NCI-H1417 treated with DMSO at 0.1 percent for 48 hours (cell line): ENCODE measurements at places on chromosomes 11 and 22.

- no peak for DNase-seq
Measured at GRCh38 chr11:48184452-48184851, 32.2 kb upstream of the OR4B1 start.

- no peak for DNase-seq
Measured at GRCh38 chr11:70740488-70740851, 342.1 kb downstream of the CTTN start.

DNA sequence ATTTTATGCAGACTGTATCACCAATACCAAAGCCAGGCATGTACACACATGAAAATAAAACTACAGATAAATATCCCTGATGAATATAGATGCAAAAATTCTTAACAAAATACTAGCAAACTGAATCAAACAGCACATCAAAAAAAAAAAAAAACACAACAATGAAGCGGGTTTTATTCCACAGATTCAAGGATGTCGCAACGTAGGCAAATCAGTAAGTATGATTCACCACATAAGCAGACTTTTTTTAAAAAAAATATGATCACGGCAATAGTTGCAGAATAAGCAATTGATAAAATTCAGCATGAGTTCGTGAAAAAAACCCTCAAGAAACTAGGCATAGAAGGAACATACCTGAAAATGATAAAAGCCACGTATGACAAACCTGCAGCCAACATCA lies 21.3 kb downstream of the OR51F1 start:
- no peak for DNase-seq

DNA sequence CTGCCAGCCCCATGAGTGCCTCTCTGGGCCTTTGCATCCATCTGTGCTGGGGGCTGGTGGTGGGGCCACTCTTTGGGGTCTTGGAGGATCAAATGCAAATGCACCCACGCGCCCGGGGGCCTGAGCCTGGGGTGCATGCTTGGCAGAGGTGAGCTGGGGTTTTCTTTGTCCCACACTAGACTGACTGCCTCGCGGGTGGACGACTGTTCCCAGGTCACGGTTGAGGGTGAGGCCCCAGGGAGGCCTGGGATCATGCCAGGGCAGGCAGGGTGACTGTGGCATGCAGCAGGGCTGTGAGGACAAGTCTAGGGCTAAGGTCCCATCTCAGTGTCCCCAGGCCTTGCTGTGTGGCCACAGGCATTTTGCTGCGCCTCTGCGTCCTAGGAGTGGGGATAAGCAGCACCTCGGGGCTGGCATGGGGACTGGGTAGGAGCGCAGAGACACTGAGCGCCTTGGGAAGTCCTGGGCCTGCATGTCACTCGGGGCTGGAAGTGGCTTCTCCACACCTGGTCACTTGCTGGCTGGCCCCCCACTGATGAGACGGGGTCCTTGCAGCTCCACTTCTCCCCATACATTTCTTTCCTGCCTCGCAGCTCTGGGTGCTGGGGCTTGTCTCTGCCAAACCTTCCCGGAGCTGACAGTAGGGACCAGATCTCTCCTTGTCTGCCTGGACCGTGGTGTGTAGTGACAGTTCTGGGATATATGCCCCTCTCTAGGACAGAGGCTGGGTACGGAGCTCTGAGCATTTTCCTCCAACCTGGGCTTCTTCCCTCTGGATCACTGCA lies 133.1 kb downstream of the CTTN start:
- DNase-seq, result no peak

GRCh38 chr11:61715867-61716266 lies 35.7 kb downstream of the DAGLA start:
- DNase-seq, result no peak

DNA sequence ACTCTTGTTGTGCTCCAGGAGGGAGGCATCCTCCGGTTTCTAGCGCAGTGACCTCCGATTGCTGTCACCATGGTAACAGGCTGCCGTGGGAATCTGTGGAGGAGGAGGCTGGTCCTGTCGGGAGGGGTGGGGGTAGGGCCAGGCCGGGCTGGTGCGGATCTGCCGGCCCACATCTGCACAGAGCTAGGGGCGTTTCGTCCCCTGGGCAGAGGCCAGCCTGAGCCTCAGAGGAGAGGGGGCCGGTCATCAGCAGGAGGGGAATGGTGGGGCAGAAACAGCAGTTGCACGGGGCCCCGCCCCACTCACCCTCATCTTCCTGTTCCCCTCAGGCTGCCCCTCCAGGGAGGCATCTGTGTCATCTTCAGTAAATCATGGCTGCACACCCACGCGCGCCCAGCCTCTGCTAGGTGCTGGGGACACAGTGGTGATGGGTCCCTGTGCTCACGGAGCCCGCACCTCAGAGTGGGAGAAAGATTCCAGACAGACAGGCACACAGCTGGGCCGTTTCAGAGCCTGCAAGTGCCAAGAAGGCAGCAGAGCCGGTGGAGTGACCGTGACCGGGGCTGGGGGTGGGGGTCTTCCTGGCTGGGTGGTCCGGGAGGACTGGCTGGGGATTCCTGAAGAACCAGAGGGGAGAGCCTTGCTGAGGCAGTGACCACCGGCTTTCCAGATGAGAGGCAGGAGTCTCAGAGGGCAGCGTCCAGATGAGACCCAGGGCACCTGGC lies 120.5 kb downstream of the CACNA1I start:
- no peak for DNase-seq

GRCh38 chr22:38204784-38205183 lies 3.0 kb downstream of the MAFF start:
- DNase-seq, result no peak

GRCh38 chr11:84193706-84194105 lies 907.5 kb upstream of the CCDC90B start:
- DNase-seq, result no peak

- no peak for DNase-seq
Measured at GRCh38 chr11:35943713-35944502, at the start of gene LDLRAD3. LDLRAD3 (plus strand) TSS chr11:35944062; CDS start chr11:35944099, 37 bp downstream.

DNA sequence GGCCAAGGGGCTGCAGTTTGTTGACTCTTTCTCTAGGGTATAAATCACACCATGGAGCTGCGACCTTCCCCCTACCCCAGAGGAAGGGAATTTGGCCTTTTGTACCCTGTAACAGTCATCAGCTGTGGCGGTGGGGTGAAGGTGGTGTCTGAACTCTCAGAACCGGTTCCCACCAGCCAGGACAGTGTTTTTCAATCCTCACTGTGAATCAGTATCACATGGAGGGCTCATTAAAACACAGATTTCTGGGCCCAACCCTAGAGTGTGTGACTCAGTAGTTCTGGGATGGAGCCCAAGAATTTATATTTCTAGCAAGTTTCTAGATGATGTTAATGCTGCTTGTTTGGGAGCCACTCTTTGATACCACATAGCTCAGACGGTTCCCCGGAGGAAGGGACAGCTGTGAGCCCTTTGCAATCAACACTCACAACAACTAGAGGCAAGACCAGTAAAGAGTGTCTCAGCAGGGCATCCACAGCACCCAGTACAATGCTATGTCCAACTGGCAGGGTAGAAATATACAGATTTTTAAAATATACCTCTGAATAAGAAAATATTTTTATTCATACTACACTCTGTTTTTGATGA lies 43.9 kb upstream of the FAT3 start:
- DNase-seq, result no peak

GRCh38 chr11:117172724-117173421 lies 5.7 kb upstream of the SIDT2 start:
- no peak for DNase-seq

- DNase-seq, result no peak
Measured at GRCh38 chr11:66339162-66339675, 3.0 kb upstream of the RIN1 start.

- no peak for DNase-seq
Measured at GRCh38 chr11:107040433-107041087, 22.3 kb upstream of the GUCY1A2 start.
